ENCODE measurements at places on chromosomes 5 and 9. TPM values are rescaled to one million over a fixed set of nuclear protein-coding genes. Genes with fewer than 3 reads are reported as not detected.

ZBTB34 gene
- 73.8 TPM for total RNA-seq

C6 gene
- 0.41 TPM for total RNA-seq

C9orf43 gene
- total RNA-seq: 1.2 TPM

SLC36A3 gene
- not detected for total RNA-seq

PTPDC1 gene
- 13.9 TPM for total RNA-seq

EQTN gene
- total RNA-seq: 1.6 TPM

NR4A3 gene
- total RNA-seq: 3.7 TPM

PTGS1 gene
- total RNA-seq: 0.41 TPM

RXFP3 gene
- total RNA-seq: 0.41 TPM

GRCh38 chr5:160088805-160089204 lies 30.4 kb downstream of the PWWP2A start:
- no peak for DNase-seq

DNA sequence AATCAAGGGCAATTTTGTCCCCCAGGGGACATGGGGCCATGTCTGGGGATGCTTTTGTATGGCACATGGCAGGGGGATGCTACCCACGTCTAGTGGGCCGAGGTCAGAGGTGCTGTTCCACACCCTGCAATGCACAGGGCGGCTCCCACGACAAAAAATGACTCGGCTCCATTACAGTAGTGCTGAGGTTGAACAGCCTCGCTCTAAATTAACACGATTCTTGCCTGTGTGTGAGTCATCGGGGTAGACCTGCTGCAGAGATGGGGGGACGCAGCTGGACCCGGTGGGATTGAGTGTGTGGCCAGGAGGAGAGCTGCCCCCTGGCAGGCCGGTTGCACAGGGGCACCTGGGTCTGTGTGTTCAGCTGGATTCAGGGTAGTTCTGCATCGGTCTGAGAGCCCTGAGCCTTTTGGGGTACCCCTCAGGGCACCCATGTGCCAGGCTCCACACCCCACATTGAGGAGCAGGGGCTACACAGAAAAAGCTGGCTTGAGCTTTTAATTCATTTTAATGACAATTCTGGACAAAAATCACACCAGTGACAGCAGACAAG lies 20.0 kb upstream of the COL5A1 start:
- no peak for DNase-seq

DNA sequence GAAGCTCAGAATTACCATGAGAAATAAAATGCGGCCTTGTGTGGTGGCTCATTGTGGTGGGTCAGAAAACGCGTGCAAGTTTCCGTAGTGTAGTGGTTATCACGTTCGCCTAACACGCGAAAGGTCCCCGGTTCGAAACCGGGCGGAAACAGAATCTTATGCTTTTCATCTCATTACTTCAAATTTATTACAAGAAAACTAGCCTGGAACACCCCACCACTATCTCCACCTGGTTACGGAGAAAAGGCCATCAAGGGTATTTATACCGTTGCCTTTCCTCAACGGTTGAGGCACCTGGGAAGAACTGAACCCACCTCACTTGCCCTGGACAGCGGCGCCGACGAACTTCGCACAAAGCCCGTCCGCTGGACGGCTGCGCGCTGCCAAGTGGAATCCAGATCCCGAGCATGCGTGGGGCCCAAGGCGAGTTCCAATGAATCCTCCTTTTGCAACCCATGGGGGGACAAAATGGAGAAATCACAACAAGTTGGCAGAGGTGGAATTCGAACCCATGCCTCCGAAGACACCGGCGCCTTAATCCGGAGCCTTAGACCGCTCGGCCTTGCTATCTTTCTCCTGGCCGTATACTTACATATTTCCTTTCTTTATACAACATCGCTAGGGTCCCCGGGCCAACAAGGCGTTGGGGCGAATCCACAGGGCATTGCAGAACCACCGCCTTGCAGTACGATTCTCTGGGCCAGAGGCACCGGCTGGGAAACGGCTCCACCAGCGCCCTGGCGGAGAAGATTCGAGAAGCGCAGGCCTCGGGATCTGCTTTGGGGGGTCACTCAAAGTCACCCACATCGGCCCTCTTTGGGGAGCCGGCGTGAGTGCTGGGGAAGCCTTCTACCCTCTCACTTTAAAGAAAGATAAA lies 16.9 kb downstream of the OR2V2 start:
- no peak for DNase-seq

DNA sequence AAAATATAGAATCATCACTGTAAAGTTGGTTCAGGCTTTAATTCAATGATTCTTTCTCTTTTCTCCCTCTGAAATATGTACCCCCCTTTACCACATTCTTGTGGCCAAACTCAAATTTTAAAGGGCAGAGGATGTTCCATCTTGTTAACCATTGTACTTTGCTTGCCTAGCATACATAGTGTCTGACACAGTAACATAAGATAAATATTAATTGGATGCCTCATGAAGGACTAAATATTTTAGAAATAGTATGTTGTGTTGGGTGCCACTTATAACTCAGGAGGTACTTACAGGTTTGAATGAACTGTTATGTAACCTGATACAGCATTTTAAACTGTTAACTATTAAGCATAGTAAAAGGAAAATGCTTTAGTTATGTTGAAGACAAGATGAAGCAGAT lies 71.5 kb downstream of the NIPBL start:
- DNase-seq: no peak

GRCh38 chr9:81537964-81538363 lies 151.4 kb downstream of the TLE1 start:
- DNase-seq: no peak

DNA sequence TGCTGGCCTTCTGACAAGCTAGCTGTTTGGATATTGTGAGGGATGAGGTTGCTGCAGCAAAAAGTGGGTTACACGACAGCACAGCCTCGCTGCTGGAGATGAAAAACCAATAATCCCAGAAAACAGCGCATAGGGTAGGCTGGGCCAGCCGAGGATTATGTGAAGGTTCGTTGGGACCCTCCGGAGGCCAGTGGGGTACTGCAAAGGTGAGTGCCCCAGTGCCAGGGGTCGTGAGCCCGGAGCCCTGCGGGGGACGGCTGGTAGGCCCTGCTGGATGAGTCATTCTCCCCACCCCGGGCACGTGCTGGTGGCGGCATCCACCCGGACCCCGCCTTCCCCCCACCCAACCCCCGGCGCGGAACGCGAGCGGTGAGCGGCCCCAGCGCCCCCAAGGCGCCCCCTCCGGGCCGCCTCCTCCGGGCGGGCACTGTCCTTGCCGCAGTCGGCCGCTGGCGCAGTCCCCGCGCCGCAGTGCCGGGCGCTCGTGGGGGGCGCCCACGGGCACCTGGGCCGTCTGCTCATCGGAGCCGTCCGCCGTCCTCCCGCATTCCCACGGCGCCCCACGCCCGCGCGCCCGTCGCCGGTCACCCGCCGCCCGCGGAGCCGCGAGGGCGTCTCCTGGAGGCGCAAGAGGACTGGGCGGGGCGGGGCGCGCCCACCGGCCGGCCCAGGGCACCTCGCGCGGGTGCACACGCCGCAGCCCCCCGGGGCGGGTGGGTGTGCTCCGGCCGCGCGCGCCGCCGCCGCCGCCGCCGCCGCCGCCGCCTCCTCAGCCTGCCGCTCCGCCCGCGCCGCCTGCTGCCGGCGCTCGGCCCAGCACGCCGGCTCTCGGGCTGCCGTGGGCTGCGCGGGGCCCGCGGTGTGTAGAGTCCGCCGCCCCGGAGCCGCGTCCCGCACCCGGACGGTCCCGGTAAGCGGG lies at the start of gene PHF24:
TSS of gene PHF24 (plus strand) at position 794 of the 919 bp plus-strand sequence. CDS start 13,014 bp downstream, outside the sequence.
- DNase-seq: peak; percentile 36

- no peak for DNase-seq
Measured at GRCh38 chr9:3342159-3342777, 183.5 kb downstream of the RFX3 start.

Data from frontal cortex (tissue), 4 donors.